Immature natural killer cell (primary cell): ENCODE measurements at places on chromosomes 6 and 20.

DNA sequence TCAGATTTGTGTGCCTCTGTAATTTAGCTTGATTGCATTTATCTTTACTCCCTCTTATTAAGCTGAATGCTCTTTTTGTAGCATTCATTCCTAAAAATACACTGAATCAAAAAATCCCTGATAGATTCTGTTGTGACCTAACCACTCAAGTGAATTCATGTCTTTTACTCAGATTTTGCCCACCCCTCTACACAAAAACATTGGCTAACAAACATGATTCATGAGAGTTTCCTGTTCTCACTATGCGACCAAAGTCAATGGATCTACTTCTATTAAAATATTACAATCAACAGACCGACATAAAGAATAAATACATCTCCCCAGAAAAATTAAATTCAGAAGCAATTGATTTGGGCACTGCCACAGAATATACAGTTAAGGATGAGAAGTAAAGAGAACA, 99.5 kb upstream of the THEMIS start:
- DNase-seq = no peak

- DNase-seq = no peak
Measured at GRCh38 chr20:43458422-43458924, 777 bp downstream of the SRSF6 start.

- no peak for DNase-seq
Measured at GRCh38 chr20:37526839-37527637, 638 bp downstream of the BLCAP start.

- DNase-seq = no peak
Measured at GRCh38 chr6:169587975-169588374, 113.9 kb downstream of the WDR27 start.

DNA sequence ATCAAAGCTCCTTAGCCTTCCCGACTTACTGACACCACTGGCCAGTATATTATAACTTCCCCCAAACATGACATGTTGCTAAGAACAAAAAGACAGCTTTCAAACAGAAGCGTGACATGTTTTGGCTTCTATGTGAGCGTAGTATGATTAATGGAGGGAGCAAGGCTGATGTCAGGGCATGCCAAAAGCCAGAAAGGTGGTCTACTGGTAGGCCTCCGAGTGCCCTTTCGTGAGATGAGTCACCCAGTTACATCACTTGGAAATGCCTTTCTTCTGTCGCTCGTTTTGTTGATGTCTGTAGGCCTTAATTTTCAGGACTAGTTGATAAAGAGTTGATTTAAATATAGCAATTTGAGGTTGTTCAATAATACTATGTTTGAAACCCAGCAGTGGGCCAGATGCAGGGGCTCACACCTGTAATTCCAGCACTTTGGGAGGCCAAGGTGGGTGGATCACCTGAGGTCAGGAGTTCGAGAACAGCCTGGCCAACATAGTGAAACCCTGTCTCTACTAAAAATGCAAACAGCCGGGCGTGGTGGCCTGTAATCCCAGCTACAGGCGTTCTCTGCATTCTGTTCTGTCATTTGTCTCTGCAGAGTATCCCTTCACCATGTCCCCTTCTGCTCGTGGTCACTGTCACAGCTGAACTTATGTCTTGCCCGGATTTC, 53.3 kb downstream of the CNKSR3 start:
- DNase-seq = no peak

GRCh38 chr6:69789578-69789977, 7.2 kb downstream of the LMBRD1 start:
- no peak for DNase-seq

DNA sequence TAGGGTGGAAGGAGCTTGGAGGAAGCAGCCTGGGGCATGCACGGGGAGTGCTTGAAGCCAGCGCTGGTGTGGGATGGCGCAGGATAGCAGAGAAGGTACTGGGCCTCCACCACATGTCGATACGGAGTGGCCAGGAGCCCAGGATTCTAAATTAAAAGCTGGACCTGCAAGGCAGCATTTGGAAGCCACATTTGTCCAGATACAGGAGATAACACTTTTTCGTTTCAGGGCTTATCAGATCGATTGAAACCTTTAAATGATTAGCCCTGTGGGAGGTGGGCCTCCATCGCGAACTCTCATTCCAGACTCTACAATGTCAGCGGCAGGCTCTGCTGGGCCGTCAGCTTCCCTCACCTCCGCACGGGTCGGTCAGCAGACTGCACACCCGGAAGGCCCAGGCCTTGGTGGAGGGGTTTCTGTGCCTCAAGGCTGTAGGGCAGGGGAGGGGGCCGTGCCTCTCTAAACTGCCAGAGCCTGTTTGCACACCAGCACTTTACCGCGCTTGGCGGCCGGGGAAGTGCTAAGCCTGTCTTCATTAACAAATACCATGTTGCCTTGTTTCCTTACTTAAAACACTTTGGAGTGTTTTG, 17.9 kb downstream of the EDN3 start:
- DNase-seq = no peak
